NB4 (cell line): ENCODE measurements at places on chromosomes 5 and 9.

GRCh38 chr5:72308853-72309191 is 11.2 kb downstream of the MRPS27 start:
- DNase-seq: no peak

DNA sequence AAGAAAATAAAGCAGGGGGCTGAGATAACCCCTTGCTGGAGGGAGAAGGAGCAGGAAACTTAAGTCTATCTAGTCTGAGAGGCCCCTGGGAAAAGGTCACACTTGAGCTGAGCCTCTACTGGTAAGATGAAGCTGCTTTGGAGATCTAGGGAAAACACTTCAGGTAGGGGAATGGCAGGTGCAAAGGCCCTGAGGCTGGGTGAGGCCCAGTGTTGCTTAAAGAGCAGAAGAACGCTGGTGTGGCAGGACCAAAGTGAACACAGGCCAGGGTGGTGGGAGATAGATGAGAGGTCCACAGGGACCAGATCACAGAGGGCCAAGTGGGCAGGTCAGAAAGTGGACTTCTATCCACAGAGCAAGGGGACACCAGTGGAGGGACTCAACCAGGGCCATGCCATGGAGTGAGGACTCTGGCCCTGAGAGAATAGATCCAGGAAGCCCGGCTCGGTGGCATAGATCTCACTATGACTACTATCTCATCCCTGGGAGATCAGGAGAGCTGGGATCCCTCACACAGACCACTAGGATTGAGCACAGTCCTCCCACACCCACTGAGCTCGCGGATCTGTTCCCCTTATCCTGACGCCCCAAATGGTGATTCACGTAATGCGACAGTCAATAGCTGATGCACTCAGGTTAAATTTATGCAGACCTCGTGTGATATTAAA is 17.6 kb upstream of the NEURL1B start:
- DNase-seq: no peak

GRCh38 chr9:40927260-40927631 is 201.2 kb downstream of the FOXD4L6 start:
- DNase-seq: no peak

- no peak for DNase-seq
Observed at GRCh38 chr9:130171226-130172148, 717 bp upstream of the NCS1 start.

- DNase-seq: peak; percentile 97
Observed at GRCh38 chr5:72480841-72481240, 26.4 kb downstream of the ZNF366 start.
